ENCODE measurements at places on chromosomes 13 and 19.
A peak's percentile ranks its signal among the peaks of the same experiment; 100 is the strongest.

DNA sequence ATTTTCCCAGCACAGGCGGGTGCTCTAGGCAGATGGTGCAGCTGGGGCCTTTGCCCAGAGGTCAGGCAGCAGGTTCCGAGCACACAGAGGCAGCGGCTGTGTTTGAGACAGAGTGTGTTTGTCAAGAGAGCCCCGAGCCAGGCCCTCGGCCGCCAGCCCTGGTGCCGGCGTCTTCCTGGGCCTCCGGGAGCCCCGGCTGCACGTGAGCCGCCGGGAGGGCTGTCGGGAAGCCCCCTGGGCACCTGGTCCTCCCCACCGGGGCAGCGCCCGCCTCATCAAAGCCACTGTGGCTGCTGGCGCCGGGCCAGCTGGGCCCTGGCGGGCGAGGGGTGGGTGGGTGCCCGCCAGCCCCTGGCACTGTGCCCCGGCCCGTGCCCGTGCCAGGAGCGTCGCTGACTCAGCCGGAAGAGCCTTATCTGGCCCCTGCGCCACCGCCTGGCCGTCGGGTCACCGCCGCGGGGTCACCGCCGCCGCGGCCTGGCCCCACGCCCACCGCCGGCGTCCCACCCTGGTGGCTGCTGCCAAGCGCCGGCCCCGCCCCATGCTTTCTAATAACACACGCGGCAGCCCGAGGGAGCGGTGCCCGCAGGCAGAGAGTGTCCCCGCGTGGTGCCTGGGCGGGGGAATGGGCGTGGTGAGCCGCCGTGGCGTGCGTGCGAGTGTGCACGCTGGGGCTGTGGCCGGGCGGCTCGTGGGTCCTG lies 14.9 kb downstream of the ARID3A start:
- peak; percentile 73 for DNase-seq

- no peak for DNase-seq
These were observed 92.8 kb upstream of the TPP2 start for GRCh38 chr13:102504002-102504401.

GRCh38 chr13:93466502-93467036 lies 240.0 kb downstream of the GPC6 start:
- DNase-seq: no peak

DNA sequence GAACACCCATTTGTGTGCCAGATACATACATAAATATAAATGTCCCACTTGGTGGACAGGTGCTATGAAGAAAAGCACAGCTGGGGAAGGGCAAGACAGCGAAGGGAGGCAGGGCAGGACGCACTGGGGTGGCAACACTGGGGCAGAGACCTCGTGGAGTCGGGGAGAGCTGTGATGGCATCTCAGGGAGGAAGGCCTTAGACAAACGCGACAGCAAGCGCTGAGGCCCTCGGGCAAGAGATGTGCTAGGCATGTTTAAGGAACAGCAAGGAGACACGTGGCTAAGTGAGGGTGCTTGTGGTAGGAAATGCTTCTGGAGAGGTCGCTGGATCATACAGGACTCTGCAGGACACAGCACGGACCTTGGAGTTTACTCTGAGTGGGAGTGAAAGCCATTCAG lies 23.3 kb upstream of the CCNP start:
- DNase-seq: no peak

DNA sequence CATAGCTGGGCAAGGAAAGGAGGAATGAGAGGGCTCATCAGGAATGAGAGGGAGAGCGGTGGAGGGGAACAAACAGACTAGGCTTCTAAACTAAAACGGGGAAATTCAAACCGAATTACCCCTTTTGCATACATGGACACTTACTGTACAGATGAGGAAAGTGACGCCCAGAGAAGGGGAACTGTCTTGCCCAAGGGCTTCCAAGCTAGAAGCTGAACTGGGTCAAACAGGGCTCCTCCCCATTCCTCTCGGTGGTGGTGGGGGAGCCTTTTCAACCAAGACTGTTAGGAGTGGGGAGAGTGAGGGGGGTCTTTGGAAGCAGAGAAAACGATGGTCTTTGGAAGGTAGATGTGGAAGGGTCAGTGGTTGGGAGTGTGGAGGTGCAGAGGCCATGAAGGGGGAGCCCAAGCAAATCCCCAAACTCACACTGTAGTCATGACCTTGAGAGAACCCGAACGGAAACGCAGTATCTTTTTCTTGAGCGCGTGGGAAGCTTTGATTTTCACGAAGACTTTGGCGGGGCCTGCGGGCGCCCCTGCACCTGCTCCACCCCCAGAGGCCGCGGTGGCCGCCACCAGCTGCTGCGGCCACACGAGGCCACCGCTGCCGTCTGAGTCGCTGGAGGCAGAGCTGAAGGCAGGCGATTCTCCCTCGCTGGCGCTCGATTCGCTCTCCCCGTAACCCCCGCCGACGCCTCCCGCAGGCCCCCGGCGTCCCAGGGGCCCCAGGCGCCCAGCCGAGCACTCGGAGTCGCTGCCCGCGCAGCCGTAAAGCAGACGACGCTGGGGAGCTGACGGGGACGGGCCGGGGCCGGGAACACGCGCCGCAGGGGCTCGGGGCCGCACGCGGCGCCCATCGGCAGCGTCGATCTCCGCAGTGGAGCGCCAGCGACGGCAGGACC lies 12.3 kb upstream of the GNG8 start:
- DNase-seq: no peak

DNA sequence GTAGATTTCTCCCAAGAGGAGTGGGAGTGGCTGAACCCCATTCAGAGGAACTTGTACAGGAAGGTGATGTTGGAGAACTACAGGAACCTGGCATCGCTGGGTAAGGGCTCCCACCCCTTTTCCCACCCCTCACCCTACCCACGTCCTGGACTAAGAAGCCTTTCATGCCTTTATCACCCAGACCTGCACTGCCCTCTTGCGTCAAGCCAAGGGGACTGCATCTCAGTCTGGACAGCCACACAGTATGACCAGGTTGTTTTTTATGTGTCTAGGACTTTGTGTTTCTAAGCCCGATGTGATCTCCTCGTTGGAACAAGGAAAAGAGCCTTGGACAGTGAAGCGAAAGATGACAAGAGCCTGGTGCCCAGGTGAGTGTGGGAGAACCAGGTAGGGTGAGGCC lies 8.8 kb downstream of the ZFP28 start:
- DNase-seq: no peak

DNA sequence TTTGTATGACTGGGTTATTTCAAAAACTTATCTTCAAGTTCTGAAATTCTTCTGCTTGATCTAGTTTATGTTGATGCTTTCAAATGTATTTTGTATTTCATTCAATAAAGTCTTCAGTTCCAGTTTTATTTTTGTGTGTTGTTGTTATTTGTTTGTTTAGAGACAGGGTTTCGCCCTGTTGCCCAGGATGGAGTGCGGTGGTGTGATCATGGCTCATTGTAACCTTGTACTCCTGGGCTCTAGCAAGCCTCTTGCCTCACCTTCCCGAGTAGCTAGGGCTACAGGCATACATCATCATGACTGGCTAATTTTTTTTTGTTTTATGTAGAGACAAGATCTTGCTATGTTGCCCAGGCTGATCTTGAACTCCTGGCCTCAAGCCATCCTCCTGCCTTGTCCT lies 40.3 kb upstream of the ARHGEF7 start:
- no peak for DNase-seq

GRCh38 chr19:54630782-54631181 lies 498 bp downstream of the LILRB1 start:
- no peak for DNase-seq

- DNase-seq: no peak
These were observed 134.3 kb downstream of the ZDHHC20 start for GRCh38 chr13:21324803-21325202.

- no peak for DNase-seq
These were observed 37.5 kb upstream of the CEACAM20 start for GRCh38 chr19:44566984-44567383.

GRCh38 chr19:47540748-47541147 lies 25.9 kb upstream of the NAPA start:
- no peak for DNase-seq

DNA sequence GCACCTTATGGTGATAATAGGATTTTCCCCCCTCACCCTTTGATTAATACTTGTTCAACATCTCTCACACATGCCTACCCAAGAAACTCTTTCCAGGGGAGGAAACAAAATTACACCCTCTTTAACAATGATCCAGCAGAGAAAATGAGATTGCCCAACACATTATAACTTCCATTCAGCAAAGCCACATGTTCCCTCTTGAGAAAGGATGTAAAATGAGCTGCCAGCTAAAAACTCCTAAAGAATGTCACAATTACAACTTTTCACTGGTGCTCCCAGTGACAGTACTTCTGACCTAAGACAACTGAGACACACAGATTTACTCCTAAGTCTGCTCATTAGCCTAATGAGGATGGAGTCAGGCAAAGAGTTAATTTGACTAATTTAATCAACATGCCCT lies 621.4 kb downstream of the DIAPH3 start:
- no peak for DNase-seq

DNA sequence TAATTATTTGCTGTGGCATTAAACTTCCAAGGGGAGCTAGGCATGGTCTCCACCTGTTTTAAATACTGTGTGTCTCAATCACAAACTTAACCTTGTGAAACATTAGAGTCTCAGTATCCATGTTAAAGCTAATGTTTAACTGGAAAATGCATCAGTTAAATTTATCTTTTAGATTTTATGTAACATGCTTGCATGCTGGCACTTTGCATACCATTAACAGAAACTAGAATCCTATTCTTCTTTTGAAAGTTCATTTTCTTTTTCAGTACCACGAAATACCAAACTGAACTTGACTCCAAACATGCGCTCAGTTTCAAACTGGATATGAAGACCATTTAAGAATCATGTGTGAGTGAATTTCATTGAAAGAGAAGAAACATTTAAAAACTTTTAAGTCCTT lies 328.9 kb upstream of the SLC10A2 start:
- no peak for DNase-seq

DNA sequence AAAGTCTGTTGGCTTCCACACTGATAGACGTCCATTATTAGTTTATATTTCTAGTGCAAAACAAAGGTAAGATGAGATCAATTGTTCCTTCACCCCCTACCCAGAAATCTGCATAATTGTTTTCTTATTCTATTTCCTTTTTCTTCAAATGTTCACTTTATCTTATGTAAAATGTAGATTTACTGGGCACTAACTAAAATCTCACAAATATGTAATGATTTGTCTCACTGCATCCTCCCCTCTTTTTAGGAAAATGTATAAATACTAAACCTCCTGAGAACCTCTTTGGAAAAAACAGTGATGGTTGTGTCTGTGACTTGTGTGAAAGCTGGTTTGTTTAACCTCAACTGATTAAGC lies 1377.2 kb upstream of the MIR17HG start:
- no peak for DNase-seq
